ENCODE measurements at places on chromosomes 3 and 15.

DNA sequence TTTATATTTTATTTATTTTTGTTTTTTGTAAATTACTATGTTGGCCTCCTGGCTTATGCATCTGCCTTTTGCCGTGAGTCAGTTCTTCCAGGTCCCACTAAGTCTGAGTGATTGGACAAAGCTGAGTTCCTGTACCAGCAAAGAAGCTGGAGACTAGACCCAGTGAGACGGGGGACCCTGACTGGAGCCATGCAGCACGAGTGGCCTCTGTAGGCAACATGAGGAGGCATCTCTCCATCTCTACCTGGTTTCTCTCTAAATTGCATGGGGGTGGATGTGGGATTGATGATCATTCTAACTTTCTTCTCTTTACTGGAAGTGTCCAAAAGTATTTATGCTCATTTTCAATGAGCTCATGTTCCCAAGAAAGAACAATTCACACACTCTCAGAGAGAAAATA is 155.3 kb upstream of the MRPL3 start:
- H3K36me3 ChIP-seq, result no peaks in the 10 kb centered on the region
- no peak overlapping the region for H3K27ac ChIP-seq
- H3K4me1 ChIP-seq, result 0 out of 2 replicates have a peak, but pooled peaks cover 4% of the 10 kb centered on the region
- H3K4me3 ChIP-seq, result no peak overlapping the region

DNA sequence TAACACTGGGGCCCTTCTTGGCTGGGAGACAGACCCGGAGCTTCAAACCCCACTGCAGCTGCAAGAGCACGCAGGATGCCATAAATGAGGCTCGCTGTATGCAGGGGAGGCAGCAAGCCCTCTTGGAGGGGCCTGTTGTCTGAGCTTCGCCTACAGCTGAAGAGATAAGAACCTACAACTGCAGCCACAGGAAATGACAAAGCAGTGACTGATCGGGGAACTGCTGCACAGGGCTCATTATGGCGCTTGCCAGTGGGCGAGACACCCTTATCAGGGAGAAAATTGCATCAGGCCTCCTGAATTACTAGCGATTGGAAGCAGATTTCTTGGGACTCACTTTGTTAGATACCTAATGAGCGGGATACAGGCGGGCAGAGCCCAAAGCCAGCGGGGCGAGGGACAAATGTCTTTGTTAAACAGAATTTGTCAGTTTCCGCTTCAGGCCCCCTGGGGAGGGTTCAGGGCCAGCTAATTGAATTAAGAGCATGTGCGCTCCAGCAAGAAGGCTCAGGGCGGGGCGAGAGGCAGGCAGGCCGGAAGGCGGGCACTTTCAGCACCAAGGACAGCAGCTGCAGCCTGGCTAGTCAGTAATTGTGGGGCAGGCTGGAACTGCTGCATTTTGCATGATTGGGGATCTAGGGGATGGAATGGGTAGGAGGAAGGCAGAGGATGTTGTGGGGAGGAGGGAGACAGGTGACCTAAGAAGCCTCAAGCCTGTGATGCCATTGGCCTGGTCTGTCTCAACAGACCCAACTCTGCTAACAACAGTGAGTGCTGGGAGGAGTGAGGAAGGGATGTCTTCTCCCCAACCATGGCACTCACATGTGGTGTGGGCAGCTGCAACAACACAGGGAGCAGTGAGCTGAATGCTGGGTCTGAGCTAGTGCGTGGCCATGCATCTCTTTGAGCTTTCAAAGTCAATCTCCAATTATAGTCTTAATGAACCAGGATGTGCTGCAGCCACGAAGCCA is 55.3 kb downstream of the CCDC33 start:
- H3K27ac ChIP-seq, result no peak overlapping the region
- DNase-seq, result peak; percentile 84
- peaks cover under 1% of the 10 kb centered on the region for H3K27me3 ChIP-seq
- peaks cover 5% of the 10 kb centered on the region for H3K4me1 ChIP-seq
- H3K36me3 ChIP-seq, result no peaks in the 10 kb centered on the region

DNA sequence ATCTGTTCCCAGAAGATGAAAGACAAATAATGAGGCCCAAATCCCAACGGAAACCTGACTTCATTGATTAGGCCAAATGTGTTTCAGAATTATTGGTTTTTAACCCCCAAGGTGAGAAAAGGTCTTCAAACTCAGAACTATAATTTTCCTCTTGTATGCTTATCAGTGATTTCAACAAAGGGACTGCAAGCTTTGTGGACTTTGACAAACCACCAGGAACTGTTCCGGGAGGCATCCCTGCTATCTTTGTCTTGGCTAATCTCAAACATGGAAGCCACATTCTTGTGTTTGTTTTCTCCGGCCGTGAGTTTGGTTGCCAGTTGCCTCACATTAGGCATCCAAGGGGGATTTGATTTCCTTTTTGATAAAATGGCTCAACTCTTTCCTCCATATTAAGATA is 19.5 kb downstream of the ARHGEF3 start:
- H3K36me3 ChIP-seq, result no peaks in the 10 kb centered on the region
- H3K27me3 ChIP-seq, result no peaks in the 10 kb centered on the region
- H3K4me3 ChIP-seq, result no peak overlapping the region
- no peak overlapping the region for H3K27ac ChIP-seq

DNA sequence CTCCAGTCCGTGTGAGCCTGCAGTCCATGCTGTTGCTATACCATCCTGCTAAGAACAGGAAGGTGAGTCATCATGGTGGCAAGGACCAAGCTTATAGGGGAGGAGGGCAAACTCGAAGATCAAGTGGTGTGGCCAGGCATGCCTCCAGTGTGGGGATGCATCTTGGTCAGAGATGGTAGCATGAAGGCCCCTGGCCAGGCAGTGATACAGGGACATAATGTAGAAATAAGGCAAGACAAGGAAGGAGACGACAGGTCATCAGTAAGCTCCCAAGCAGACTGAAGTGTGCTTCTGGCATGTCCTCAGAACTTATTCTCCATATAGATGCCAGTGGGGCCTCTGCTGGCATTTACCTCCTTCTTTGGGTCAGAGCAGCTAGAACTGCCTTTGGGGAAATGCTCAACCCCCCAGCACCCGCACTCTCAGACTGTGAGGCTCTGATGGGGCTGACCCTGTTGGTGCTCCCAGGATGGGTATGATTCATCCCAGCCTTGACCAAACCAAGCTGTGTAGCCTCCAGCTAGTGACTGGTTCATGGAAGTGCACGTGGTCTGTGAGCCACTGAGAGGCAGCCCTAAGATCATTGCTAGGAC is 52.5 kb upstream of the ATP2B2 start:
- no peaks in the 10 kb centered on the region for H3K36me3 ChIP-seq
- H3K27me3 ChIP-seq, result peaks cover 8% of the 10 kb centered on the region
- H3K4me3 ChIP-seq, result no peak overlapping the region
- no peaks in the 10 kb centered on the region for H3K4me1 ChIP-seq
- DNase-seq, result peak; percentile 62
- no peak overlapping the region for H3K27ac ChIP-seq

DNA sequence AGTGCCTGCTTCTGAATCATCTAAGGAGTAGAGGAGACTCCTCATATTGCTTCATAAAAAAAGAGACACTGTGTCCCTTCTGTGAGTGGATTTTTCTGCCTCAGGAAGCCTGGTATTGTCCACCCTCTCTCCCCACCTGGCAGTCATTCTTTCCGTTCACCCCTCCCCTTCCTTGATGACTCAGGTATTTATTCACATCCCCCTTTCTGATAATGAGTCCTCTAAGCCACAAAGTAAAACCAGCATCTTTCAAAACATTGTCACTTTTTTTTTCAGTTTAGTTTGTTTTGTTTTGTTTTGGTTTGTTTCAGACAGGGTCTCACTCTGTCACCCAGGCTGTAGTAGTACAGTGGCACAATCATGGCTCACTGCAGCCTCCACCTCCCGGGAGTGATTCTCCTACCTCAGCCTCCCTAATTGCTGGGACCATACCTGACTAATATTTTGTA is 65.2 kb upstream of the UBE2E1 start:
- no peak overlapping the region for H3K4me3 ChIP-seq
- H3K4me1 ChIP-seq, result peaks cover 23% of the 10 kb centered on the region
- no peak overlapping the region for H3K27ac ChIP-seq
- H3K27me3 ChIP-seq, result no peaks in the 10 kb centered on the region

GRCh38 chr3:109089265-109089664 is 28.7 kb downstream of the MORC1 start:
- H3K27ac ChIP-seq, result no peak overlapping the region
- DNase-seq, result no peak
- no peaks in the 10 kb centered on the region for H3K4me1 ChIP-seq

DNA sequence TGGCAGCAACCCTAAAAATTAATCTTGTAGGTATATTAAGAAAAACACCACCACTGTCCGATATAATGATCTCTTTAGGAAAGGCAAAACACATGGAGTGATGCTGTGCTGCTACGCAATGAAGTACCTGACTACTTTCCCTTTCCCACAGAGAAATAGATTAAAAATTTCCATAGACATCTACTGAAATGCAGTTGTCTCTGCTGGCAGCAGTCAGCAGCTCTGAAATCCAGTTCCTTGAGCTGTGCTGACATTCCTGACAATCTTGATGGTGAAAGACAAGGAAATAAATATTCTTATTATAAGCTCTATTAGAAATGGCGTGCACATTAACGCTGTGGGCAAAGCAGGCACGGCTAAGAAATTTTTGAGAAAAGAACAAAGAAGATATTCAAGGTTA is 287.6 kb downstream of the IL5RA start:
- no peak overlapping the region for H3K27ac ChIP-seq
- H3K27me3 ChIP-seq, result no peaks in the 10 kb centered on the region
- DNase-seq, result no peak
- H3K36me3 ChIP-seq, result no peaks in the 10 kb centered on the region
- no peak overlapping the region for H3K4me3 ChIP-seq

GRCh38 chr15:51060030-51060673 is 34.6 kb downstream of the TNFAIP8L3 start:
- H3K4me3 ChIP-seq, result no peak overlapping the region
- peak; percentile 27 for DNase-seq
- no peak overlapping the region for H3K27ac ChIP-seq
- H3K36me3 ChIP-seq, result no peaks in the 10 kb centered on the region
- H3K4me1 ChIP-seq, result no peaks in the 10 kb centered on the region

- H3K4me1 ChIP-seq, result no peaks in the 10 kb centered on the region
- peak; percentile 26 for DNase-seq
- H3K36me3 ChIP-seq, result no peaks in the 10 kb centered on the region
- 0 out of 2 replicates have a peak, but pooled peaks cover 10% of the 10 kb centered on the region for H3K27me3 ChIP-seq
- no peak overlapping the region for H3K4me3 ChIP-seq
Measured at GRCh38 chr3:119595639-119596334, 1.9 kb upstream of the PLA1A start.

- no peaks in the 10 kb centered on the region for H3K27me3 ChIP-seq
- no peak for DNase-seq
- H3K4me3 ChIP-seq, result no peak overlapping the region
- peaks cover 20% of the 10 kb centered on the region for H3K36me3 ChIP-seq
- peaks cover 10% of the 10 kb centered on the region for H3K4me1 ChIP-seq
Measured at GRCh38 chr3:27110020-27110419, 259.2 kb downstream of the NEK10 start.

DNA sequence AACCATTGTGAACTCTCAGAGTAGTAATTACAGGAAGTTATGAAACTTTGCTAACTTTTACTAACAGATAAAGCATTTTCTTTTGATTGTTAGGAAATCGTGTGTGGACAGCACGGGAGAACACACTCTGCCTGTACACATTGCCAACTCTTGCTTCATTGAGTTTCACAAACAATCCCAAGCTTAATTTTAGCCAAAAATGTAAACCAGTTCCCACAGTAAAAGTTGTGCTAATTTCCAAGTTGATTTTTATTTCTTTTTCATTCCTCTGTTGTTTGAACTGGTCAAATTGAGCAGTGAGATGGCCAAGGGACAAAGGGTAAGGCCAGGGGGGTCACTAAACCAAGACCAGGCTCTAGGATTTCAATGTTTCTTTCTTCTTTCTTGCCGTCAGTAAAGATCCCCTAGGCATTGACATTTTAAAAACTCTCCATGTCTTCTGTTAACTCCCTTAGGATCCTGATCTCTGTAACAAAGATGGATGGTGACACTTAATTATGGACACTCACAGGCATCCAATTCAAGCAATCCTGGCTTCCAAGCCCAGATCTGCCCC is 414.9 kb downstream of the RBMS3 start:
- peaks cover 3% of the 10 kb centered on the region for H3K36me3 ChIP-seq
- H3K27me3 ChIP-seq, result no peaks in the 10 kb centered on the region
- peaks cover 74% of the 10 kb centered on the region for H3K4me1 ChIP-seq
- peak; percentile 91 for DNase-seq
- H3K4me3 ChIP-seq, result peak overlapping the region; percentile 52
- H3K27ac ChIP-seq, result peak overlapping the region; percentile 98

DNA sequence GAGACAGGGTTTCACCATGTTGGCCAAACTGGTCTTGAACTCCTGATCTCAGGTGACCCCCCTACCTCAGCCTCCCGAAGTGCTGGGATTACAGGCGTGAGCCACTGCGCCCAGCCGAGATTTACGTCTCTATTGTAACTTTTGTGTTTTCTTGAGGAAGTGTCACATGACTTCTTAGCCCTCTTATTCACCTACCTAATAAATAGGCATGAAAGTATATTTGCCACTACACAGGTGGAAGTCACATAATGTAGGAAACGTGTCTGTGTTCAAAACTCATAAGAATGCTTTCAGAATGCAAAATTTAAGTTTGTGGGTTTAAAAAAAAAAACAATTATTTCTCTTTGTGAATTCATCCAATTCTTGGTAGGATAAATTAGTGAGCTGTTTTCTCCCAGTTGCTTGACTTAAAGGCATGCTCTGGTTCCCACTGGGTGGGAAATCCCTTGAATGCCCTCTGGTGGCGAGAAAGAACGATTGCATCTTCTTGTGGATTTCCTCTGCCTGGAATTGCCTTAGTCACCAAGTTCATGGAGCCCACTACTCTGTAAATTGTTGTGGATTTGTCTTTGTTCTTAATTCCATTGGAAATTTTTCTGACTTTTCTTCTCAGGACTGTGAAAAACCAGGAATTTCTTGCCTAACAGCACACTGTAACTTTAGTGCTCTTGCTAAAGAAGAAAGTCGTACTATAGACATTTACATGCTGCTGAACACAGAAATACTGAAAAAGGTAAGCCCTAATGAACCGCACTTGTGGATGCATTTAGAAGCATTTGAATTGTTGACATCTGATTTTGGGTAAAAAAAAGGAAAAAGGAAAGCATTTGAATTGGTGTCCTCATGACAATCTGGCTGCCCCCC is 82.2 kb upstream of the CTDSPL start:
- H3K4me1 ChIP-seq, result no peaks in the 10 kb centered on the region
- no peak overlapping the region for H3K27ac ChIP-seq
- peak; percentile 83 for DNase-seq
- H3K4me3 ChIP-seq, result no peak overlapping the region
- H3K27me3 ChIP-seq, result 0 out of 2 replicates have a peak, but pooled peaks cover 5% of the 10 kb centered on the region
- no peaks in the 10 kb centered on the region for H3K36me3 ChIP-seq

- DNase-seq, result no peak
- no peak overlapping the region for H3K27ac ChIP-seq
- no peak overlapping the region for H3K4me3 ChIP-seq
- no peaks in the 10 kb centered on the region for H3K36me3 ChIP-seq
Measured at GRCh38 chr3:46438831-46439230, 25.9 kb downstream of the LTF start.

Data from GM23248 (cell line).